ENCODE measurements at places on chromosomes 6 and 20. TPM values are rescaled to one million over a fixed set of nuclear protein-coding genes. Genes with fewer than 3 reads are reported as not detected.

GRCh38 chr20:24948939-24949679 is at the start of gene CST7:
TSS of gene CST7 (plus strand) at chr20:24949269. CDS start at chr20:24949506, 237 bp downstream.
- no peak within 1 kb of the TSS for H3K27ac ChIP-seq
- no peaks in the 10 kb centered on the region for H3K4me1 ChIP-seq
- no peak within 1 kb of the TSS for H3K4me3 ChIP-seq

GRCh38 chr20:5714261-5715041 is 35.8 kb upstream of the SHLD1 start:
- peak overlapping the region; percentile 69 for H3K27ac ChIP-seq
- H3K4me3 ChIP-seq = no peak overlapping the region
- H3K27me3 ChIP-seq = peaks cover 12% of the 10 kb centered on the region
- H3K36me3 ChIP-seq = no peaks in the 10 kb centered on the region
- DNase-seq = no peak

GRCh38 chr6:39407446-39407993 is 85.0 kb upstream of the KCNK16 start:
- H3K36me3 ChIP-seq = no peaks in the 10 kb centered on the region
- H3K4me3 ChIP-seq = no peak overlapping the region
- no peak overlapping the region for H3K27ac ChIP-seq
- DNase-seq = no peak

- no peaks in the 10 kb centered on the region for H3K27me3 ChIP-seq
- H3K36me3 ChIP-seq = peaks cover 6% of the 10 kb centered on the region
- no peak for DNase-seq
- H3K27ac ChIP-seq = peak overlapping the region; percentile 96
These were observed 23.3 kb downstream of the NQO2 start for GRCh38 chr6:3022765-3023662.

GRCh38 chr20:56202493-56203077 is 45.9 kb upstream of the MC3R start:
- H3K4me1 ChIP-seq = no peaks in the 10 kb centered on the region
- H3K27ac ChIP-seq = no peak overlapping the region

DNA sequence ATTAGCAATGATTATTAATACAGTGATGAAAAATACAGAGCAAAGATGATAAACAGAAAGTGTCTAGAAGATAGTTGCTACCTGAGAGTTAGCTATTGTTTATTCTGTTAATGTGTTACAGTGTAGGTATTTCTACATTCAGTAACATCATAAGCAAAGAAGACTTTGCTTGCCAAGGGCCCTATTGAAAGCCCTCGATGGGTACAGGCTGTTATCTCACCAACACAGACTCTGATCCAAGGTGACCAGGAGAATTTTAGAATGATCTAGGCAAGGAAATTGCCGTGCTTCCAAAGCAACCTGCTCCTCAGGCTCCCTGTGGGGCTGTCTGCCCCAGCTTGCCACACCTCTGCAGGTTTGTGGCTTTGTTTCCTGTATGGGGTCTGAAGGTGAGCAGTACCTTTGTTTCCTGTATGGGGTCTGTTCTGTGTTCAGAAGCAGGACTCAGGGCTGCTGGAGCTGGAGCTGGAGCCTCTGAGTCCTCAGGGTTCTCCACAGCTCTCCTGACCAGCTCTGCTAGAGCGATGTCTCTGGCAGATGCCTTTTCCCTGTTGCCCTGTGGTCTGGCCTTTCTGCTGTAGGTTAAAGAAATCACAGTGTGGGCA is 32.5 kb downstream of the PHACTR3 start:
- no peaks in the 10 kb centered on the region for H3K4me1 ChIP-seq
- no peaks in the 10 kb centered on the region for H3K36me3 ChIP-seq
- no peak overlapping the region for H3K27ac ChIP-seq
- H3K4me3 ChIP-seq = no peak overlapping the region
- peaks cover 85% of the 10 kb centered on the region for H3K27me3 ChIP-seq

The TTLL9 gene
- not detected for total RNA-seq

The MYB gene
- not detected for total RNA-seq

DNA sequence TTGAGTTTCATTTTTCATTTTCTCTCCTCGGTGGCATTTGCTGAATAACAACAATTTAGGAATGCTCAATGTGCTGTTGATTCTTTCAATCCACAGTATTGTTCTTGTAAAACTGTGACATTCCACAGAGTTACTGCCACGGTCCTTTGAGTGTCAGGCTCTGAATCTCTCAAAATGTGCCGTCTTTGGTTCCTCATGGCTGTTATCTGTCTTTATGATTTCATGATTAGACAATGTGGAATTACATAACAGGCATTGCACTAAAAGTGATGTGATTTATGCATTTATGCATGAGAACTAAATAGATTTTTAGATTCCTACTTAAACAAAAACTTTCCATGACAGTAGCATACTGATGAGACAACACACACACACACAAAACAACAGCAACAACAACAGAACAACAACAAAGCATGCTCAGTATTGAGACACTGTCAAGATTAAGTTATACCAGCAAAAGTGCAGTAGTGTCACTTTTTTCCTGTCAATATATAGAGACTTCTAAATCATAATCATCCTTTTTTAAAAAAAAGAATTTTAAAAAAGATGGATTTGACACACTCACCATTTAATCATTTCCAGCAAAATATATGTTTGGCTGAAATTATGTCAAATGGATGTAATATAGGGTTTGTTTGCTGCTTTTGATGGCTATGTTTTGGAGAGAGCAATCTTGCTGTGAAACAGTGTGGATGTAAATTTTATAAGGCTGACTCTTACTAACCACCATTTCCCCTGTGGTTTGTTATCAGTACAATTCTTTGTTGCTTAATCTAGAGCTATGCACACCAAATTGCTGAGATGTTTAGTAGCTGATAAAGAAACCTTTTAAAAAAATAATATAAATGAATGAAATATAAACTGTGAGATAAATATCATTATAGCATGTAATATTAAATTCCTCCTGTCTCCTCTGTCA is 88.1 kb downstream of the SNAP25 start:
- H3K36me3 ChIP-seq = no peaks in the 10 kb centered on the region
- H3K4me1 ChIP-seq = peaks cover 33% of the 10 kb centered on the region
- H3K27ac ChIP-seq = no peak overlapping the region
- no peak for DNase-seq
- H3K4me3 ChIP-seq = no peak overlapping the region

DNA sequence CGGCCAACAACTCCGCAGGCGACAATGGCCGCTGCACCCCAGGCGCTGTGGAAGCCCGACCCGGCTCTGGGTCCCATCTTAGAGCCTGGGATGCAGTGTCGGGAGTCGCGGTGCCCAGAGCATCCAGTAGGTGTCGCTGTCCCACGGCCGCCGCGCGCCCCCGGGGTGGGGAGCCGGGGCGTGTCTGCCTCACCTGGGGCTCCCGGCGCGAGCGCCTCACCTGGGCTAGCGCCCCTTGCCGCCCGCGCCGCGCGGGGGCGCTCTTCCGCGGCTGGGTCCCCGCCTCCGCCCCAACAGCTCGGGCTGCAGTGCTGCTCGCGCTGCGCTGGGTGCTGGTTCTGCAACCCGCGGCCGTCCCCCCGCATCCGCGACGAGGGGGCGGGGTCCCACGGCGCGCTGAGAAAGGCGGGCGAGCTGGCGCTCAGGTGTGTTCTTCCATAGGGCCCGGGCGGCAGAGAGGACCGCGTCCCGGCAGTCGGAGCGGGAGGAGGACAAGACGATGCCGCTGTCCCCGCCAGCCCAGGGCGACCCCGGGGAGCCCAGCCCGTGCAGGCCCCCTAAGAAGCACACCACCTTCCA is at the start of gene CRYBG1:
TSS of gene CRYBG1 (plus strand) at position 308 of the 579 bp plus-strand sequence. CDS start at position 500, 192 bp downstream.
- peak within 1 kb of the TSS; percentile 74 for H3K4me3 ChIP-seq
- no peak within 1 kb of the TSS for H3K27ac ChIP-seq
- H3K4me1 ChIP-seq = no peaks in the 10 kb centered on the region
- no peaks in the 10 kb centered on the region for H3K27me3 ChIP-seq
- DNase-seq = peak; percentile 82

- no peak for DNase-seq
- H3K4me3 ChIP-seq = no peak overlapping the region
- no peaks in the 10 kb centered on the region for H3K36me3 ChIP-seq
- H3K4me1 ChIP-seq = peaks cover 9% of the 10 kb centered on the region
- no peak overlapping the region for H3K27ac ChIP-seq
- peaks cover 43% of the 10 kb centered on the region for H3K27me3 ChIP-seq
These were observed 166.2 kb downstream of the FRK start for GRCh38 chr6:115894426-115894992.
